Effector CD4-positive, alpha-beta T cell (primary cell): ENCODE measurements at places on chromosomes 2 and 18.

- no peak for DNase-seq
These were observed 14.7 kb upstream of the CIDEA start for GRCh38 chr18:12239431-12239830.

GRCh38 chr2:190136259-190136658 lies 73.7 kb upstream of the MSTN start:
- DNase-seq: no peak

GRCh38 chr2:182229297-182229696 lies 197.5 kb downstream of the PDE1A start:
- DNase-seq: no peak

DNA sequence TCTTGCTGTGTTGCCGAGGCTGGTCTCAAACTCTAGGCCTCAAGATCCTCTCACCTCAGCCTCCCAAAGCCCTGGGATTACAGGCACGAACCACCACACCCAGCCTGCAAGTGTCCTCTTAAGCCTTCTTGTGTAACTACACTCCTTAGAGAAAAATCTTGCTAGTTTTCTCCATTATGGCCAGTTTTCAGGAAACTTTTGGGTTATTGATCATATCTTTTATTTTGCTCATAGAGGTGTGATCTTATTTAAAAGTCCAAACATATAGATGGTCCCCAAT lies 2.4 kb downstream of the SOCS6 start:
- no peak for DNase-seq

DNA sequence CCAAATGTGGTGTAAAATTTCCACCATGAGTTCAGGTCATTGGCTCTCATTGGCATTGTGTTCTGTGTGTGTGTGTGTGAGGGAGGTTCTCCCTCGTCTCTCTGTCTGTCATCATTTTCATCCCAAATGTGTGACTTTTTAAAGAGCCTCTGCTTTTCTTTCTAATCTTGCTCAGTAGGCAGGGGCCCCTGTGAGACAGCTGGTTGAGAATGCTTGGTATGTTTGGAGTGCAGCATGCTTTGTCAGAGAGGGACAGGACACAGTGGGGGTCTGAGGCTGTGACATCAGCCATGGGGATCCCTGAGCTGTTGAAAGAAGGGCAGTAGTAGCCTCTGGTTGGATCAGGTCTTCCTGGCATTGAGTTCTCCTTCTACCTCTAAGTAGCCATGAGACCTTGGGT lies 10.6 kb downstream of the PTPRM start:
- DNase-seq: no peak

DNA sequence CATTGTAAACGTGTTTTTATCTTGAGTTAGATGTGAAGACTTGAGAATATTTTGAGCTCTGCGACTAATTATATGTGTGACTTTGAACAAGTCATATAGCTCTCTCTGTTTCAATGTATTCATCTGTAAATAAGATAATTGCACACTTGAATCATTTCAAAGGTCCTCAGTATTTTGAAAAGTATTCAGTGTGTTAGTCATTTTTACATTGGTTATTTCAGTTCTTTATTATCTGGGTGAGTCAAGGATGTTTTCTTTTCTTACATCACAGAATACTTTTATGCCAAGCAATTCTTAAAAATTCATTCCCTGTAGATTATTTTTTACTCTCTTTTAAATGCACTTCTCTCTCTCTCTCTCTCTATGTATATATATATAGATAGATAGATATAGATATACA lies 1098.0 kb upstream of the ZEB2 start:
- no peak for DNase-seq

DNA sequence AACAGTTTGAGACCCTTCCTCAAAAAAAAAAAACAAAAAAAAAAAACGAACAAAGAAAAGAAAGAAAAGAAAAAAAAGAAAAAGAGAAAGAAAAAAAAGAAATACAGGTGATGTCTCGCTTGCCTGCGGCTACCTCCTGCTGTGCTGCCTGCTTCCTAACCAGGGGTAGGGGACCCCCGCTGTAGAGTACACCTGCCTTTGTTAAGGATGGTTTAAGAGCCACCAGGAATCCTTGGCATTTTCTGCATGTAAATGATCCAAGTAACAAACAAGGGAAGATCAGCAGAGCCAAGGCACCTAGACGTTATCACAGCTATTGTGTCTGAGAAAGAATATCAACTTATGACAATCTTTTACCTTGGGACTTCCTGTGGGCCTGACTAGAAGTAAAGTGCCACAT lies 856.8 kb upstream of the GCFC2 start:
- DNase-seq: no peak
